ENCODE measurements at places on chromosomes 5 and 9.

DNA sequence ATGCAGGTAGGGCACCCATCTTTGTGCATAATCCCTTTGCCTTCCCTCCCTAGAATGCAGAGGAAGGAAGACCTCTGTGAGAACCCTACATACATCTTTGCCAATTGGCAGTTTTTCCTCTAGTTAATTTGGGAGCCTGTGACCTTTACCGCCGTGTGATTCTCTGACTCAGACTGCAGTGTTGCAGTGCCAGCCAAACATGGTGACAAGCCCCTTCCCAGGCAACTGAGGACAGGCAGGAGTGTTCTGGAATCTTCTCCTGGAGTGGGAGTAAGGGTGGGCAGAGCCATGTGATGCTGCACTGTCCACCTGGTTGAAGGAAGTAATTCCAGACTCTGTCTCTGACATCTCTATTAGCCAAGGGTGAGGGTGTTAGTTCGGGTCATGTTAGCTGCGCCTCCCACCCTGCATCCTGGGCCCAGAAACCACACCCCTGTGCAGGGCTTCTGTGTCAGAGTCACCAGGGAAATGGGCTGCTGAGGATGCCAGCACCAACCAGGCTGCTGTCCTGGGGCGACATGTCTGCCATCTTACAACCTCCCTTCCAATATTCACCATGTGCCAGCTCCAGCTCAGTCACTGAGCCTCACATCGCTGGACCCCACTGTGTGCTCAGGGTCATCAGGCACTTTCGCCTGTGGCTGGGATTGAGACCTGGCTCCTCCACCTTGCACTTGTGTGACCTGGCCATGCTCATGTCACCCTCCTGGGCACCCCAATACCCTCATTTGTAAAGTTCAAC, 21.8 kb downstream of the KCNIP1 start:
- DNase-seq: no peak

GRCh38 chr5:19322716-19323485, 665.1 kb downstream of the CDH18 start:
- DNase-seq: no peak

- DNase-seq: peak; percentile 47
These were observed 30.0 kb downstream of the PLPP7 start for GRCh38 chr9:131319486-131319885.

DNA sequence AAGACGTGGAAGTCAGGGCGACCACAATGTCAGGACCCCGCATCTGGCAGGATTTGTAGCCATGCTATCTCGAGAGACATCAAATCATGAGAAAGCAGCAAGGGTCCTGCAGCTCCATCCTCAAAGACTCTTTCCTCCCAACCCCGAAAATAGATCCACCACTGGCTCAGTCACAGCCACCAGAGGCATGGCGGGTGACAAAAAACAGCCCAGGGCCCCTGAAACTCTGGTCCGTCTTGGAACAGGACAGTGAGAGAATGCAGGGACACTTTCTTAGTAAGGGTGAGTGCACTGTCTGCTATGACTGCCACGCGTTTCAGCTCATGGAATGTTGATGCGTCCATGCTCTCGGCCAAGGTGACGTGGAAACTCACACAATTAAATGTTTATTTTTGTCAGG, 220.9 kb downstream of the IRX2 start:
- DNase-seq: no peak

GRCh38 chr5:34790069-34790468, 48.9 kb upstream of the TTC23L start:
- DNase-seq: no peak

GRCh38 chr5:180797256-180798192, 5.1 kb downstream of the MGAT1 start:
- no peak for DNase-seq

GRCh38 chr5:137753691-137754187, 424 bp downstream of the HNRNPA0 start:
- DNase-seq: no peak

DNA sequence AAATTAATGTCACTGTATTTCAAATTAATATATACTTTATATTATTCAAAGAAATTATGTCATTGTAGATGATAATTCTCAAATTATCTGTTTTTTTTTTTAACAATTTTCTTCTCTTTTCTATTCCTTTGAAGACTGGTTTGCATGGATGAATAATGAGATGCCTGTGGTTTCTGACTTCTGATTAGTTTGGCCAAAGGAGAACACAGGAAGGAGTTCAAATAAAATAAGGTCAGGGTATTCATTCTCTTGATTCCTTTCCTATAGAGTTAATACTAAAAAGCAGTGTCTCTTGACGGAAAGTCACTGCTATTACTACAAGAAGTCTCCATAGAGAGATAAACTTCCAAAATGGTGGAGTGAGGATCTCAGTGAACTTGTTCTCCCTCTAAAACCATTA, 279.6 kb upstream of the FTMT start:
- no peak for DNase-seq

DNA sequence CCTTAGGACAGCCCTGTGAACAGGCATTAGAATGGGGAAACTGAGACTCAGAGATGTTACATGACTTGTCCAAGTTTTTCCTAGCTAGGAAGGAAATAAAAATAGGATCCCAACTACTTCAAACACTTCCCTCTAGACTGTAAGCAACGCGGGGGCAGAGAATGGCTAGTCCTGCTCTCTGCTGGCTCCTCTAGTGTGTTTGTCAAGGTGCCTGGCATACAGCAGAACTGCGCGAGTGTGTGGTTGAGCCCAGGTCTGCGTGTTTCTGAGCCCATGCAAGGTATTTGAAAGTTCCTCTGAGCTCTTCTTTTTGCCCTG, 152.5 kb downstream of the MACROH2A1 start:
- DNase-seq: peak; percentile 34

DNA sequence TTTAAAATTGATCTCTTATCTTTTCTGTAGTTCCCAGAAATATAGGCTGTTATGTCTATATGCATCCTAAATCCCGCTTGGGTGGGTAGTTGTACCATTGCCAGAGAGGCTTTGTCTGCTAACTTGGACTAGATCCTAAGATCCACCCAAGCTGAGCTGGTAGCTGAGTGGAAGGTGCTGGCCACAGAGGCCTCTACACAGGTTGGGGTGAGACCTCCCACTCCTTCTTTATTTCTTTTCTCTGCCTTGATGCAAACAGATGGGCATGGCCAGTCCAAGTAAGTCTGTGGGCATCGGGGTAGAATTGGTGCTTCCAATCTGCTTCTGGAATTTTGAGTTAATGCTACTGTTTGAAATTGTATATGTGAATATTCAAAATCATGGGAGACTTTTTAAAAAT, 14.4 kb upstream of the GADD45G start:
- DNase-seq: no peak

DNA sequence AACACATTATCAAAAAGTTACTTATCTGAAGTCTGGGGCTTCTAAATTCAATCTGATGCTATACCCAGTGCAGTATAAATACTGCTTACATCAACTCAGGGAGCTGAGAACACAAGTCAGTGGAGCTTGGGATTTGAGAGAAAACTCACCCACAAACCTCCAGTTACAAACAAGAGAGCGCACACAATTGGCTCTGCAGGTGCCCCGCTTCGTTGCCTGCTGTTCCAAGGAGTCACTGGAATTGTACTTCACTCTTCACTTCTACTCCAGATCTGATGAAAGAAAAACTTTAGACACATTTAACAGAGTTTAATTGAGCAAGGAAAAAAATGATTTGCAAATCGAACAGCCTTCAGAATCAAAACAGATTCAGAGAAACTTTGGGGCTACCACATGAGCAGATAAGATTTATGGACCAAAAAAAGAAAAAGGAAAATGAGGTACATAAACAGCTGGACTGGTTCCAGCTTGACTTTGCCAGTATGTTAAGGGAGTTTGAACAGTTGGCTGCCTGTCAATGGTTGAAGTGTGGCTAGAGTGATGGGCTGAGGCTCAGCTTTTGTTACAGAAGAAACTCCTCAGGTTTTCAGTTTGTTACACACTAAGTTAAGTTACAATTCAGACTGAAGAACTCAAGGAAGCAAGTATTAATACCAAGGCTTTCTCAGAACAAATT, 156.6 kb downstream of the AOPEP start:
- DNase-seq: no peak

DNA sequence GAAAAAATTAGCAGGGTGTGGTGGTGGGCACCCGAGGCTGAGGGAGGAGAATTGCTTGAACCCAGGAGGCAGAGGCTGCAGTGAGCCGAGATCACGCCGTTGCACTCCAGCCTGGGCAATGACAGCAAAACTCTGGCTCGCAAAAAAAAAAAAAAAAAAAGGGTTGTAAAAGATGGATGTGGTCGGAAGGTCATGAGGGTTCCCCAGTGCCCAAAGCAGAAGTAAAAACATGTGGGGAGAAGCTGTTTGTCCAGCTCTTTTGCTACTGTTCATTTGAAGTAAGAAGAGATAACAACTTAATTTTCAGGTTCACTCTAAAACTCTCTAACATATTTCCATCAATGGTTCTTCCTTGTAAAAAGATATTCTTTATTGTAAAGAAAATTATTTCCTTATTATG, 57.1 kb upstream of the GOLPH3 start:
- DNase-seq: no peak

GRCh38 chr5:73129143-73129542, 8.8 kb downstream of the TMEM171 start:
- DNase-seq: no peak

- no peak for DNase-seq
These were observed 148.8 kb downstream of the SLC24A2 start for GRCh38 chr9:19640014-19640413.

DNA sequence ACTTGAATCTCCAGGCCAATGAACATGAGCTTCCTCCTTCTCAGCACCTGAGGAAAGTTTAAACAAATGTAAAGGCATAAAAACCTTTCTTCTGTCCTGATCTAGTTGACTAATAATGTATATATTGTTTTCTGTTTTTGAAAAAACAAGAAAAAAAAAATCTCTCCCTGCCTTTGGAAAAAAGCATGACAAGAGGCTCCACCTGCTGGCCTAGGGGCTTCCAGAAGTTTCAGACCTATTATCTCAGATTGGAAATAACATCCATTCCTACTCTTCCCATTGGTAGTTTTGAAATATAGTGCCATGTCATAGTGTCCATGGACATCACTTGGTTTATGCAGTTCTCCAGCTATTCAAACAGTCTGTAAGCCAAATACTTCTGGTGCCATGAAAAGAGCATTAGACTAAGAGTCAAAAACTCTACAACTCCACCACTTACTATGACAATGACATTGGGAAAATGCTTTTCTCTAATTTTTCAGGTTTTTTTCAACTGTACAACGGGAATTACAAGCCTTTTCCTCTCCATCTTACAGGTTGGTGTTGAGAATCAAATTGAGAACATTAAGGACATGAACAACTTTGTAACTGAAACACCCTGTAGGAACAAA, 409.6 kb upstream of the MPDZ start:
- DNase-seq: no peak

DNA sequence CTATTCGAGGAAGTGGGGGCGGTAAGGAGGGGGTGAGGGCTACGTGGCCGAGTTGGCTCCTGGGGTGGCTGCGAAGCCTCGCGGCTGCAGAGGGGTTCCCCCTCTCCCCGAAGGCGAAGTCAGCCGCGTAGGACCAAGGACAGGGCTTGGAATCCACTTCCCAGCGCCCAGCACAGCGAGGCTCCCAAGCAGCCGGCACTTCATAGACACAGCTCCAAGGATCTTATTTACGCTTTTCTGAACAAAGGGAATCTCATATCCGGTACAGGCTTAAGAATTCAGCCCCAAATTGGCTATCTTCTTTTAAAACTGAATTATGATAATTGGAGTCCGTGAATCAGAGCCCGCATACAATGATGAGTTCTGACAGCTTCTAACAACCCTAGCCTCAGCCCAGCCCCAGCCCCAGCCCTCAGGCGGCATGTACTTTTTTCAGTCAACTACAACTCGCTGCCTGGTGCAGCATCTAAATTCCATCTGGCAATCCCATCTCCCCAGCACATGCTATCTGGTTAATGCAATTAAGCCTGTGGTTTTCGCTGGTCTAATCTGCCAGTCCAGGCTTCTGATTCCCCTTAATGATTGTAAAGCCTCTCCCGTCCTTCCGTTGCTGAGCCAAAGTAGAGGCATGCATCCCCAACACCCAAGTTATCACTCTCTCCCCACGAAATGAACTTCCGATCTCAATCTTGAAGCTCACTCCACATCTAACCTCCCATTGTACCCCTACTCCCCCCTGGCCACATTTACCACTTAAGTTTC, 1.0 kb downstream of the ELAVL2 start:
- DNase-seq: no peak

DNA sequence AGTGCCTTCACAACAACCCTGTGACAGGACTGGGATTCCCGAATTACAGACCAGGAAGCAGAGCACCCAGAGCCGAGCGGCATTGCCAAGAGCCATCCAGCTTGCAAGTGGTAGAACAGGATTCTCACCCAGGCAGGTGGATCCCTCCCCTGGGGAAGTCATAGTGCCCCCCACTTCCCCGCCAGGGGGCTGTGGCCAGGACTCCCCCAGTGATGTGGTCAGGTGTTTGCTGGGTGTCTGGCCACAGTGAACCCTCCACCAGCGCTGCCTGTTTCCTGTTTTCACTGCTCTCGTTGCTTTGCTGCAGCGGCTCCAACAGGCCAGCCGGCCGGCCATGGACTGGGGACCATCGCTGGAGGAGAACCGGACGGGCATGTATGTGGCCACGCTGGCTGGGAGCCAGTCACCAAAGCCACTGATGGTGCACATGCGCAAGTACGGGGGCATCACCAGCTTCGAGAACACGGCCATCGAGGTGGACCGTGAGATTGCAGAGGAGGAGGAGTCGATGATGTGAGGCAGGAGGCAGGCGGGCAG, 19.3 kb downstream of the SLC6A7 start:
- DNase-seq: no peak

GRCh38 chr5:21823076-21823574, 1030.0 kb downstream of the CDH12 start:
- DNase-seq: no peak

- DNase-seq: no peak
These were observed 80.6 kb downstream of the SPEF2 start for GRCh38 chr5:35698047-35698808.

GRCh38 chr5:97162045-97162444, 19.6 kb upstream of the LIX1 start:
- no peak for DNase-seq

GRCh38 chr5:7776442-7776841, 74.5 kb downstream of the CFAP90 start:
- DNase-seq: no peak

DNA sequence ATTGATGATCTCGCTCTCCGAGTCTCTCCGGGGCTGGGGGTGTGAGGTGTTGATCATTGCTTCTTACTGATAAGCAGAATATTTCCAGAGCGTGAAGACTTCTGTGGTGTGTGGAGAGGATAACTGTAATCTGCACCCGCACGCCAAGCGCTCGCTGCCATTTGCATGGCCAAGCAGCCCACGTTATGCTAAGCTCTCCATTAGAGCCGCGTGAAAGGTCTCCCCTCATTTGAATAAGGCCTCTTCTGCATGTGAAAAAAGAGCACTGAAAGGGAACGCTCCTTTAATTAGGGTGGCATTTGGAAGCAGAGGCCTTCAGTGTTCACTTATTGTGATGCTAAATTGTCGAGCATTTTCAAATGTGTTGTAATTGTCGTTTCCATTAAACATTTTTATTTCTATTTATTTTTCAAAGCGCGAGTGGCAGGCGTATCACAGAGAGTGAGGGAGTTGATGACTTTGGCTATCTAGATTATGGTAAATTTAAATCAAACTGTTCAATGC, 163.6 kb upstream of the IRX2 start:
- DNase-seq: peak; percentile 54

GRCh38 chr5:98585661-98586310, 187.7 kb upstream of the RGMB start:
- DNase-seq: no peak

GRCh38 chr9:131122158-131122557, 3.2 kb upstream of the NUP214 start:
- no peak for DNase-seq

GRCh38 chr5:10797261-10797660, 36.2 kb upstream of the DAP start:
- no peak for DNase-seq
